ENCODE measurements at places on chromosomes 7 and 10. TPM values are rescaled to one million over a fixed set of nuclear protein-coding genes. Genes with fewer than 3 reads are reported as not detected.
A peak's percentile ranks its signal among the peaks of the same experiment; 100 is the strongest.

NPVF gene
- not detected for total RNA-seq

LOXL4 gene
- total RNA-seq = 20.8 TPM

EPO gene
- total RNA-seq = not detected

SRRM3 gene
- total RNA-seq = 0.18 TPM

FAM20C gene
- 7.7 TPM for total RNA-seq

GNG11 gene
- total RNA-seq = 6.1 TPM

APBB1IP gene
- not detected for total RNA-seq

COL26A1 gene
- not detected for total RNA-seq

PTPRZ1 gene
- total RNA-seq = not detected

RUFY2 gene
- total RNA-seq = 16.4 TPM

PSD gene
- 2.0 TPM for total RNA-seq

DNA sequence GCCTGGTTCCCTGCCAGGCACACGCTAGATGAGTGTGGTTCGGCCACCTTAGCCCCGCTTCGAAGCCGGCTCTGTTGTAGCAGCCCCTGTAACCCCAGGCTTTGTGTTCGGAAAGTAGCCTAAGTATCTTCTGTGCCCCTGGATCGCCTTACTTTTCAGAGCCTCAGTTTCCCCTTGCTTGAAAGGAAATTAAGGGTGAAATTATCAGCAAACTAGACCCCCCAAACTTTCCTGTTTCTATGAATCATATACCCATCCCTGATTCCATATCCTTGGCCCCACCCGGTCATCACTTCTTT is 312 bp downstream of the PDCD11 start:
- DNase-seq = no peak

DNA sequence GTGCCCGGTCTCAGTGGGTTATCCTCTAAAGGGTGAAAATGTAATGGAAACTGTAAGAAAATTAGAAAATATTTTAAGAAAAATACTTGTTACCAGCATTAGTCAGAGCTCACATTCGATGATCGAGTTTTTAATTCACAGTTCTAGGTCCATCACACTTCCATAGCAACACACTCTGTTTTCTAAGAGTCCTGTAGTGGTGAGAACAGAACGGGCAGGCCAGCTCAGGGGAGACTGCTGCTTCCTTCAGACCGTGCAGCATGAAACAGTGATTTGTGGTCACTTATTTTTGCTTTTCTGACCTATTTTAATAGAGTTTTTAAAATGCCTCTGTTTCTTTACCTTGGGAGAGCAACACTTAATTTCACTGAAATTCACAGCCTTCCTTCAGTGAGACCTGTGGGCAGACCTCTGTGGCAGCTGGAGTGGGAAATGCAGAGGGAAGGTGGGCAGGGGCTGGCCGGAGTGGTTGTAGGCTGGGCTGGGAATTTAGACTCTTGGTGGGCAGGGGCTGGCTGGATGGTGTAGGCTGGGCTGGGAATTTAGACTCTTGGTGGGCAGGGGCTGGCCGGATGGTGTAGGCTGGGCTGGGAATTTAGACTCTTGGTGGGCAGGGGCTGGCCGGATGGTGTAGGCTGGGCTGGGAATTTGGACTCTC is 1.5 kb downstream of the SUN1 start:
- DNase-seq = peak; percentile 30

- peak; percentile 13 for DNase-seq
Measured at GRCh38 chr10:69449841-69450240, 1.4 kb upstream of the TSPAN15 start.

DNA sequence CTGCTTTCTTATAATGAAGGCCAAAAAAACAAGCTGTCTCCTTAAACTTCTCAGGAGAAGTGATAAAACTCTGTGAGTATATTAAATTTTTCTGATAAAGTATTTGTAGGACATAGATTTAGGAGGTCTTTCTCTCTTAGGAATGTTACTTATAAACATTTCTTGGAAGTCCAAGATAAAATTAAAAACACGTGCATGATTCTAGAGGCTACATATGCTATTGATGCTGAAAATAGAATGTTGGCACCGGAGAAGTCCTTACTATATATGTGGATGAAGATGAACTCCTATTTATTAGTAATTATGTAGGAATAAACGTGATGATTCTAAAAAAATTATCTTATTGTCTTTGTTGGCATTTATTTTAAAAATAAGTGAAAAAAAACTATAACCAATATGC is 241.3 kb upstream of the LRRTM3 start:
- no peak for DNase-seq

GRCh38 chr10:82319074-82319473 is 444.1 kb downstream of the NRG3 start:
- DNase-seq = no peak

GRCh38 chr7:22859641-22860290 is 37.1 kb upstream of the TOMM7 start:
- DNase-seq = no peak

DNA sequence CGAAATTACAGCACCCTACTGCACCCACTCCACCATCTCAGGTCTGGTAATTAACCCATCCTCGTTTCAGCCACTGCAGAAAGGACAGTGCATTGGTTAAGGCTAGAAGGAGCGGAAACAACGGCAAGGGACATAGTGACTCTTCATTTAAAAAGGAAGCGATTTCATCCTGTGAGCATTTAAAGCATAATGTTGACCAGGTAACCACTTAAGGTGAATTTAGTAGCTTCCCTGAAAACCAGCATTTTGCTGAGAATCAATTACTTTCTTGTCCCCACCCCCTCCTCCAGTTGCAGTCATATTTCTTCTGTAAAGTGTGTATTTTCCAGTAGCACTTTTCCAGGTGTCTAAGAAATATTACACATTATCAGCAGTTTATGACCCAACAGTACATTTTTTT is 821 bp upstream of the JAZF1 start:
- DNase-seq = no peak

DNA sequence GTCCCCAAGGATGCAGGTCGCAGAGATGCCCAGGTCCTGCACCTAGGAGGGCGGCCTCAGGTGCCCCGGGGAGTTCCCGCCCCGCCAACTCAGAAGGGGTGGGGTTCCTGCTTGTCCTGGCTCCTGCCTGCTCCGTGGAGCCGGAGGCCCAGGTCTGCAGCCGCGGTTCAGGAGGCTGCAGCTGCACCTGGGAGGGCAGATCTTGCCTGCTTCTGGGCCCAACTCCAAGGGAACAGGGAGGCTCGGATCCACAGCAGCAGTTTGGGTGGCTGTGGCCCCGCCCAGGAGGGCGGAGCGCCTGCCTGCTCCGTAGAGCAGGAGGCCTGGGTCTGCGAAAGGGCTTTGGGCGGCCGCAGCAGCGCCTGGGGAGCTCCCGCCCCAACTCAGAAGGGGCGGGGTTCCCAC is 108.2 kb upstream of the EGR2 start:
- no peak for DNase-seq

GRCh38 chr10:128660726-128661125 is 534.5 kb upstream of the MKI67 start:
- no peak for DNase-seq

GRCh38 chr7:32937344-32938174 is 19.7 kb upstream of the FKBP9 start:
- DNase-seq = peak; percentile 61

GRCh38 chr10:131892806-131893675 is 7.8 kb upstream of the PPP2R2D start:
- DNase-seq = no peak

Data from IMR-90 (cell line).